ENCODE measurements at places on chromosomes 5 and 9. TPM values are rescaled to one million over a fixed set of nuclear protein-coding genes. Genes with fewer than 3 reads are reported as not detected.

DNA sequence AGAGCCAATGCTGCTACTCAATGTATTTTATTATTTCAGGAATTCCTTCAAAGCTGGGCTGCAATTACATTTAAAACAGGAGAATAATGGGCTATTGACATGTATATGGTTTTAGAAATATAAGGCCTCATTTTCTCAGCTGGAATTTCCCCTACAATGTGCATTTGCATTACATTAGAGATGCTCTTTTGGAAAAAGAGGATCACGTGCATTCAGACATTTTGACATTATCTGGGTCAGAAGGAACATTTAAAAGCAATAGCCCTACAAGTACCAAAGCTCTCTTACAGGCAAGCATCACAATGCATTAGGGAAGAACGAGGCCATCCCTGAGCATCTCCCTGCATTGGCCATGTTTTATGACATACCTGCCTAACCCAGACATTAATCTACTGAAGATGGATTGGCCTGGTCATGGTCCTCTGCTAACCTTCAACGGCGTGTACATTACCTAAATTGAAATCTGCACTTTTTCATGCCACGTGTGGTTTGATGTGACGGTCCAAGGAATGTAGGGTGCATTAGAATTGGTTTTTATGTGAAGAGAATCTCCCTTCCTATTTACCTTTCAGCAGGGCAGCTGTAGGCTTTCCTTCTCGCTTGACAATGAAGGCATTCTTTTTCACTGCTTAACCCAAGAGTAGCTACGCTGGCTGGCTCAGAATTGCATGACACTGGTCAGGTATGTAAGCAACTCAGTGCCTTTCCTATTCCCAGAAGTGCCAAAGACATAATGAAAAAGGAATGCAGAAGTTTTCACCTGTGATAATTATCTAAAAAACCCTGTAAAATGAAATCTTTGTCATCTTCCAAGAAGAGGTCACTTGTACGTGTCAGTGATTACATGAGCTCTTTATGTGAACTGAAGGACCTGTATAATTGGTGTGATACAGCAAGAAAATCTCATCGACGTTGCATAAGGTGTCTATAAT is 212.3 kb upstream of the MPDZ start:
- no peaks in the 10 kb centered on the region for H3K27me3 ChIP-seq
- H3K4me3 ChIP-seq = no peak overlapping the region
- H3K4me1 ChIP-seq = no peaks in the 10 kb centered on the region

- H3K4me3 ChIP-seq = no peak overlapping the region
- no peaks in the 10 kb centered on the region for H3K4me1 ChIP-seq
- no peak for DNase-seq
- H3K36me3 ChIP-seq = no peaks in the 10 kb centered on the region
- no peaks in the 10 kb centered on the region for H3K27me3 ChIP-seq
- H3K27ac ChIP-seq = no peak overlapping the region
These were observed 90.1 kb downstream of the LMX1B start for GRCh38 chr9:126703866-126704156.

DNA sequence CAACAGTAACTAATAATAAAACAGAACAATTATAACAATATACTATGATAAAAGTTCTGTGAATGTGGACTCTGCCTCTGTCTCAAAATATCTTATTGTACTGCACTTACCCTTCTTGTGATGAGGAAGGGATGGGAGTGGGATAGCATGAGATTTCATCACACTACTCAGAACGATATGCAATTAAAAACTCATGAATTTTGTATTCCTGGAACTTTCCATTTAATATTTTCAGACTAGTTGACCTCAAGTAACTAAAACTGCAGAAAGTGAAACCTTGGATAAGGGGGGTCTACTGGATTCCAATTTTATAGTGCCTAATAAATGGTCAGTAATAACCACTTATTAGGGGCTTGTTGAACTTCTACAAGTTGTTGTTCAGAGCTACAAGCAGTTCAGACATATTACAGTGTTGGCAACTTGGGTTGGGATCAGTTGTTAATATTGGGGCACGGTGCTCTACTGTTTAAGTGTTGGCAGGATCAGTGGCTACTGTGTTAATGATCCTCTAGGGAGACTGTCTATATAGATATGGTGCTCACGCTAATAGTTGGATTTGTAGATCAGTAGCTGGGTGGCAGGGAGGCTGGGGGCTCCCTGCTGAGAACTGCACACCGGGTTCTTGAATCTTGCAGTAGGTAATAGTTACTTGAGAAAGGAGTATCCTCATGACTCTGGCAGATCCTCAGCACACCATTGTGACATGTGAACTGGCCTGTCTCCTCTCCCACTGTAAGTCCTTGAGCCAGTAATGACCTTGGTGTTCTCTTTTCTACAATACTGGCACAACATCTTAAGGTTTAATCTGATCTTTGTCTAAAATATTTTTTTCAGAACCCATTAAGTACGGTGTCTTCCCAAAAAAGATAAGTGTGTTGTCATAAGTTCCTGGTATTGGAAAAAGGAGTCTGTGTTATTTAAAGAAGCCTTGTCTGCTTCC is 62.0 kb downstream of the F2RL2 start:
- H3K27me3 ChIP-seq = peaks cover 4% of the 10 kb centered on the region
- no peaks in the 10 kb centered on the region for H3K4me1 ChIP-seq
- DNase-seq = no peak

XPA gene
- total RNA-seq = 18.5 TPM

TEX48 gene
- not detected for total RNA-seq

All from endothelial cell of umbilical vein (primary cell).